ENCODE measurements at places on chromosomes 4 and X.

DNA sequence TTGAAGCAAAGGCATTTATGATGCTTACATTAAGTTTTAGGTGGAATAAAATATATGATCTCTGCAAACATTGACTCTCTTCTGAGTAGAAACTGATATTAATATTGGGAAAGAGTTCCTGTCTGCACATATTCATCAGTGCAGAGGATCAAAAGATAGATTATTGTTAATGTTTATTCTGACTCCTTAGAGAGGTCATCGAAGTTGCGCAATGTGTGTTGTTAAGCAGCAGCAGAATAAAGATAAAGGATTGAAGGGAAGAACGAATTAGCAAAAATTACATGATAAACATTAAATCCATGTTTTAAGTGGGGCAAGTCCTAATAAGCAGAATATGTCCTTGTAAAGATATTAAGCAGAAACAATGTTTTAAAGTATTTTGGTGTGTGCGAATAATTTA is 72.6 kb upstream of the MBNL3 start:
- DNase-seq: no peak

- no peak for DNase-seq
These were observed 34.3 kb upstream of the CITED1 start for GRCh38 chrX:72340041-72340440.

DNA sequence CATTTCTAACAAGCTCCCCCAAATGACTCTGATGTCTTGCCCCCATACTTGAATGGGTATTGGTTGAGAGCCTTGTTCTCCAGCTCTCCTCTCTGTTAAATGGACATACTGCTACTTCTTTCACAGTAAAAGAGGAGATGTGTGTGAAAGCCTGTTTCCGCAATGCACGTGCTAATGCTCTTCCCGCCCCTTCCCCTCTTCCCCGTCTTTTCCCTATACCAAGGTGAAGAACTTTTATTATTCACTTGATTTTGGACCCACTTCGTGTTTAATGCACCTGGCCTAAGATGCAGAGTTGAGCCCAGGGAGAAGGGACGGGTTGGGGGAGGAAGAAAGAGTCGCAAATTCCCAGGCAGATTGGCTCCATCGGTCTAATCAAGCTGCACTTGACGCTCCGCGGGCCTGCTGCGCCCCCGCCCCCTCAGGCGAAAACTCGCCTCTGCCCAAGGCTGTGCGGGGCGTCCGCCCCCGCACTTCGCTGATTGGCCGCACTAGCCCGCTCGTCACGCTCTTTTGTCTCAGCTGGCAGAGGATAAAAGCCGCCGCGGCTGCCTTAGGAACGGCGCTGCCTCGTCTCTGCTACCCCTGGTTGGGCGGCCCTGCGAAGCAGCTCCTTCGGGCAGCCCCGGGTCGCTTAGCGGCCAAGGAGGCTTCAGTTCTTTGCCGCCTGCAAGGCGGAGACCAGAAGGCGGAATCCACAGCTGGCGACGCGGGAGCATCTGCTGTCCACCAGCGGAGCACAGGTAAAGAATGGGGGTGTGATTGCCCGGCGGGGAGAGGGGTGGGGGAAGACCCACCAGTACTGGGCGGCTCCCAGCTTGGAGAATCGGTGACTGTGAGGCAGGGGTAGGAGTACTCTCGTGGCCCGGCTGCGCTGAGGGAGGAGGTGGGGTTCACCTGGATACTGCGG is at the start of gene ZCCHC12:
Gene ZCCHC12 (plus strand): TSS at position 562 of the 910 bp plus-strand sequence. CDS start 1,421 bp downstream, outside the sequence.
- DNase-seq: no peak

- DNase-seq: no peak
These were observed 119.3 kb upstream of the NR3C2 start for GRCh38 chr4:148561467-148561866.

DNA sequence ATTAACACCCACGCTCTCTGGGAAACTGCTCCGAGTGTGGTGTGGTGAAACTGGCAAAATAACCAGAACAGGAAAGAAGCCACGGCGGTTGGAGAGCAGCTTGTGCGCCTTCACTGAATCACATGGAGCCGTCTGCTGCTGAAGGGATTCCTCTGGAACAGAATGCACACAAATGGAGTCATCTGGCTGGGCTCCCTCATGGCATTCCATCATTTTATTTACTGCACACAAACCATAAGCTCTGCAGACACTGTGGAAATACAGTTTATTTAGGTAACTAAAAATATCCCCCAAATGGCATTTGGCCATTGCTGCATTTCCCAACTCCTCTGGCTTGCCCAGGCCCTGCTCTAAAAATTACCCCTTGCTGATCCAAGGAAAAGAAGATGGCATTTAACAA is 187.0 kb upstream of the S100G start:
- DNase-seq: no peak

DNA sequence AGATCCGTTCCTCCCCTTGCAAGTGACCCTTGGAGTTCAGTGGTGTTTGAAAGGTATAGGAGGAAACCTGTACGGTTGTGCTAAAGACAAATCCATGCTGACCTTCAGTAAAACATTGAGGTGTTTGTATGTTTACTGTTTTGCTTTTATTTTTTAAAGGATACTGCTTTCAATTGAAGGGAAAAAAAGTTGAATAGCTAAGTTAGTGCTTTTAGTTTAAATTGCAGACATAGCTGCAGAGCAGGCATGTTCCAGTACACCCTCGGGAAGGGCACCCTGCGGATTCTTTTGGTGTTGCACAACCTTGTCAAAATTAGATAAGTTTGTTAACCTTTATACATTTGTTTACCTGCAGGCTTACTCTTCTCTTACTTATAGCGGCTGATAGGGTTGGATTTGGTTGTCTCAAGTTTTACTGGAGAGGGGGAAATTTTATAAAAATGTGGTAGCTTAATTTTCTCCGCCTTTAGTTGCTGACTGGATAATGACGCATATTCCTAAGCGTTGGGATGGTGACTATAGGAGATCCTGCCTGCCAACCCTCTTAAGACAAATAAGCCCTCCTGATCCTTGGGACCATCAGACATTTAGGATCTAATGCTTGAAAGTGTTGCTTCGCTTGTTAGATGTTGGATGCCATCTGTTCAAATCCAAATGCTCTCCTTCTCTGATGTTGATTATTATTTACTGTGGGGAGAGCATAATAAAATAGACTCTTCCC is 2.0 kb downstream of the RAPGEF2 start:
- DNase-seq: no peak

DNA sequence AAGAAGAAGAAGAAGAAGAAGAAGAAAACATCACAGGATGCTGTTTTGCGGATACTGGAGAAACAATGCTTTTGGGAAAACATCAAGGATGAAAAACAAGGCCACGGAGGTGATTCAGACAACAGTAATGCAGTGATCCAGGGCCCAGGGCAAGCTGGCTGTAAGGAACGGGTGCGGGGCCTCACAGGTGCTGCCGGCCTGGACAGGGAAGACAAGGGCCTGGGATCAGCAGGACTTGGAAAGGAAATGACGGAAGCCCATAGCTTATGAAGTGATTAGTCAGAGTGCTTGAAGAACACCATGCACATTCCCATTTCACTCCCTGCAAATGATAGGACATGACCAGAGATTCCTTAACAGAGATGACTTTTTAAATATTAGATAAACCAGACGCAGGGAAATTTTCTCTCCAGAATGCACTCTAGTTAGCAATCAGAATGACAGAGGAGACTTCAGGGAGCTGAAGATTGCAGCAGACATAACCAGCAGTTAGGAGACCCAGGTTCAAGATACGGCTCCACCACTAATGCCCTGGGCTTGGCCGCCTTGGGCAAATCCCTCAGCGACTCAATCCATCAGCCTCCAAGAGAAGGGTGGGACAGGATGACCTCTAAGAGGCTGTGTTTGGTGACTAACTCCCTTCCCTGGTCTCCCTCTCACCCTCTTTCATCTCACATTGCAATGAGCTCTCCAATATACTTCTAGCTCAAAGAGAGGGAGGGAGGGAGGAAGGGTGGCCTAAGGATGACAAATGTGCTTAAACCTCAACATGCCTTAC is 54.1 kb downstream of the APBB2 start:
- no peak for DNase-seq

All from C1 segment of cervical spinal cord (tissue), 14 donors.